ENCODE measurements at places on chromosomes 6 and 20. TPM values are rescaled to one million over a fixed set of nuclear protein-coding genes. Genes with fewer than 3 reads are reported as not detected.

- peaks cover 59% of the 10 kb centered on the region for H3K27me3 ChIP-seq
- H3K27ac ChIP-seq, result no peak overlapping the region
- H3K36me3 ChIP-seq, result peaks cover 8% of the 10 kb centered on the region
- H3K4me3 ChIP-seq, result no peak overlapping the region
- H3K4me1 ChIP-seq, result peaks cover 10% of the 10 kb centered on the region
Observed at GRCh38 chr6:136927292-136927691, 5.2 kb downstream of the SLC35D3 start.

- peaks cover 12% of the 10 kb centered on the region for H3K4me1 ChIP-seq
- H3K27me3 ChIP-seq, result peaks cover 12% of the 10 kb centered on the region
- H3K4me3 ChIP-seq, result no peak overlapping the region
Observed at GRCh38 chr6:36780442-36781177, 58.6 kb downstream of the CPNE5 start.

- peak overlapping the region; percentile 34 for H3K4me3 ChIP-seq
- H3K27ac ChIP-seq, result peak overlapping the region; percentile 49
Observed at GRCh38 chr6:158002951-158003853, 21.5 kb downstream of the SYNJ2 start.

Gene OXT
- total RNA-seq, result not detected

Gene ENPP3
- 0.70 TPM for total RNA-seq

Data from T-helper 17 cell (primary cell).